Activated CD4-positive, alpha-beta T cell treated with anti-CD3 and anti-CD28 coated beads, Interleukin-2, amount 50 U/mL, for 48 hours (primary cell): ENCODE measurements at places on chromosomes 3 and 15.
A peak's percentile ranks its signal among the peaks of the same experiment; 100 is the strongest.

DNA sequence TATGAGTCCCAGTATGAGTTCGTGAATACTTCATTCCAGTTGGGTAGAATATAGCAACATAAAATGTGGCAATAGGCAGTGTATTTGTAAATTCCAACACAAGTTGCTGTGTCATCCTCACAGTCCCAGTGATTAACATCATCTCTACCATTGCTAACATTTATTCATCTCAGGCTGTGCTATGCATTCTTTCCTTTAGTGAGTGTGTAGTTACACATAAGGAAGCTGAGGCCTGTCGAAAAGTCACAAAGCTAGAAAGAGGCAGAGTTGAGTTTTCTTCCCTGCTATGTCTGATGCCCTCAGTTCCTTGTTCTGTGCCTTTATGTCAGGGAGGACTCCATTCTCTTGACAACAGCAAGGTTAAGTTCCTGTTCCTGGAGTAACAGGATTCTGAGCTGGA lies 96.4 kb downstream of the FNDC3B start:
- DNase-seq = no peak

DNA sequence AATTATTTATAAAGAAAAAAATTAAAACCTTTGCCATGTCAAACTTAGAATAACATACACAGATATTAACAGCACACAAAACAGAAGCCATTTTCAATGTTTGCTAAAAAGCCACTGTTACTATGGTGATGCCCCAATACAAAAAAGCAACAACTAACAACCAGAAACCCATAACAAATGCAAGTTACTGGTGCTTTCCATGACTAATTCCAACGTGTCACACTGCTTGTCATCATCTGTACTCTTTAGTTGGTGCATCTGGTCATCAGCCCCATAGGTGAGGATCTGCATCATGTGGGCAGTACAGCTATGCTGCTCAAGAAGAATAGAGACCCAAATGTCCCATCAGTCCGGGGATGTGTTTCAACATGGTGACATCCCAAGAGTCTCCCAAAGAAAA lies 52.8 kb downstream of the ATP8B4 start:
- DNase-seq = no peak

DNA sequence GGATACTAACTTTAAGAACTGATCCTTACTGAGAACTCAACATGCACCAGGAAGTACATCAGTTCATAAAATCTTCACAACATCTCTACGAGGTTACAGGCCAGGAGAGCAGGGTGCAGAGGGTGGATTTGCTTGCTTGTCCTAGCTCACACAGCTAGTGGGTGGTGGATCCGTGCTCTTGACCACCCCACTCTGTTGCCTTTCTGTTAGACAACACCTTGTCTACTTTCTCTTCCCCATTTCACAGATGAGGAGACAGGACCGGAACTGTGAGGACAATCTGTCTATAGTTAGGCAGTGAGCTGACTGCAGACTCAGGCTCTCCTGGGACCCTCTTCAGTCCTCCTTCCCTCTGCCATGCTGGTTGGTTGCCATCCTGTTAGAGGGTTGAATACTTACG lies 221.7 kb upstream of the TLE3 start:
- DNase-seq = no peak

GRCh38 chr3:52248165-52248541 lies 2.6 kb downstream of the PPM1M start:
- DNase-seq = no peak

- no peak for DNase-seq
Observed at GRCh38 chr3:62686503-62687294, 188.5 kb downstream of the CADPS start.

- DNase-seq = no peak
Observed at GRCh38 chr15:95742836-95743235, 587.7 kb upstream of the NR2F2 start.

DNA sequence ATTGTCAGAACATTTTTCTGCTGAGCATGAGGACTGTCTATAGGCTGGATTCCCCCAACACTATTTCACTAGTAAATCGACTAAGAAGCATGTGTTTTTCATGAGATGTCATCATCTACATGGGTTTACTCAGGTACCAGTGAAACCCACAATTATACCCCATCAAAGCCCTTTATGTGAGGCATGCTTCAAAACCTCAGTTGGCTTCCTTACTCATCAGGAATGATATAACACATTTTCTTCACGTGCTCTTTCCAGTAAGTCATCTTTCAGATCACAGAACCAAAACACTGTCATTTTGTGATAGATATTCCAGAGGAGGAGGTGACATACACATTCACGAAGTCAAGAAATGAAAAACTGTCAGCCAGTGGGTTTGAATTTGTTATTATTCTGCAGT lies 116.5 kb downstream of the ANO10 start:
- DNase-seq = no peak

GRCh38 chr3:13598926-13599886 lies 50.3 kb downstream of the FBLN2 start:
- no peak for DNase-seq

- DNase-seq = no peak
Observed at GRCh38 chr3:170961616-170962400, 53.4 kb upstream of the EIF5A2 start.

GRCh38 chr3:52147804-52148203 lies 6.4 kb downstream of the POC1A start:
- no peak for DNase-seq

- DNase-seq = no peak
Observed at GRCh38 chr3:65979731-65980130, 59.0 kb downstream of the MAGI1 start.

- no peak for DNase-seq
Observed at GRCh38 chr3:53748512-53749271, 97.5 kb downstream of the CHDH start.

GRCh38 chr3:134453631-134454030 lies 32.2 kb downstream of the ANAPC13 start:
- DNase-seq = no peak

- DNase-seq = no peak
Observed at GRCh38 chr3:160139291-160139690, 85.9 kb upstream of the C3orf80 start.

DNA sequence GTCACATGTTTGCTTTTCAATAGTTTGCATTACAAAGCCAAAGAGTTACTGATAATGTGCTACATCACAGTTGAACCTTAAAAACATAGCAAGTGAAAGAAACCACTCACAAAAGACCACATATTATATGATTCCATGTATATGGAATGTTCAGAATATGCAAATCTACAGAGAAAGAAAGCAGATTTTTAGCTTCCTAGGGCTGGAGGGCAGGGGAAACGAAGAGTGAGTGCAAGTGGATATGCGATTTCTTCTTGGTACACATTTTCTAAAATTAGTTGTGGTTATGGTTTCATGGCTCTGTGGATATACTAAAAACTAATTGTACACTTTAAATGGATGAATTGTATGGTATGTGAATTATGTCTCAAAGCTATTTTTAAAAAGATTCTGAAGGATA lies 4.0 kb upstream of the GBE1 start:
- DNase-seq = no peak

GRCh38 chr3:30511524-30512251 lies 94.7 kb upstream of the TGFBR2 start:
- peak; percentile 18 for DNase-seq

DNA sequence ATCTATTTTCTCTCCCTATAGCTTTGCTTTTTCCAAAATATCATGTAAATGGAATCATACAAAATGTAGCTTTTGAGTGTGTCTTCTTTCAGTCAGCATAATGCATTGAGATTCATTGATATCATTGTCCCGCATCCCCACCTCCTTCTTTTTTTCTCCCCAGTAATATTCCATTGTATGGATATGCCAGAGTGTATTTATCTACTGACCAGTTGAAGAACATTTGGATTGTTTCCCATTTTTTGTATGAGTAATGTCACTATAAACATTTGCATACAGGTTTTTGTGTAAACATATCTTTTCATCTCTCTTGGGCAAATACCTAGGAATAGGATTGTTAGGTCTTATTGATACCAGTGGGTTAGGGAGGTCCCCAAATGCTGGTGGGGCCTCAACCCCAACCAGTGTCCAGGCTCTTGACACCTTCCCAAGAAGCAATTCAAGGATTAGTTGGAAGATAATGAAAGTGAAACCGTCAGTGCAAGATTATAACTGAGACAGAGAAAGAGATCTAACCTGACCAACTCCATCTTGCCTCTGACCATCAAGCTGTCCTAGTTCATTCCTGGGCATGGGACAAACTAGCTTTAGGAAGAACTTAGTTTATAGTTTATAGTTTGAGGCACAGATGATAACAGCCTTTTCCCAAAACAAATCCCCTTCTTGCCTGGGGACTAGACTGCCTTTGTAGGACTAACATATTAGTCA lies 7.4 kb upstream of the SLC33A1 start:
- DNase-seq = no peak

- DNase-seq = no peak
Observed at GRCh38 chr3:45345846-45346580, 42.4 kb upstream of the LARS2 start.

DNA sequence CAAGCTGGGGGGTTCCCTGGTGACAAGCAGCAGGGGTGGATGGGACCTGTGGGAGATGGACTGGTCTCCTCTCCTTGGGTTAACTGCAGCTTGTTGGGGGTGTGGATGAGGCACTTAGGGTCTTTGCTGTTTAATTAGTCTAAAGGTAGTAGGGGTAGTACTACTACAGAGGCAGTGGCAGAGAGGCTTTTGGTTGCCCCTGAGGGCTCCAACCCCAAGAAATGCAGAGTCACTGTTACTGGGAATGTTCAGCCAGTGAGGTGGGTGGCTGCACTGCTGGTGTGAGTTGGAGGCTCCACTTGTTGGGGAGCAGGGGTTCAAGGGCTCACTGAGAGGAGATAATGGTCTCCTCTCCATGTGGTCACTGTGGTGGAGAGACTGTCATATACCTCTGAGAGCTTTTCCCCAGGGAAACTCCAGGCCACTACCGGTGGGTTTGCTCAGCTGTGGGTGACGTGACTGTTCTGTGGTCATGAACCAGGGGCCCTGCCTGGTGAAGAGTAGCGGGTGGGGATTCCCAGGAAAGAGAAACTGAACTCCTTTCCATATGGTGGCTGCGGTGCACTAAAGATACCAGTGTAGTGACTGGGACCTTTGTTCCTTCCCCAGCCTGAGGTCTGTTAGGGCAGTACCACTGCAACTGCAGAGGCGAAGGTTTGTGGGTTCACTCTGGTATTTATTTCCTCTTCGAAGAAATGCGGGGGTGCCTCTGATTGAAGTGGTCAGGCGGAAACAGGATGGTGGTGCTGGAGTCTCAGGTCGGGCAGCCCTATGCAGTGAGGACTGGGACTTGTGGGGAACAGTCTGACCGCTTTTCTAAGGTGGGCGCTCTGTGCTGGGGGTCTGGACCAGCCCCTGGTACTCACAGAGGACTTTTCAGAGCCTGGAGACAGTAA lies 68.9 kb upstream of the TNFSF10 start:
- peak; percentile 90 for DNase-seq

- DNase-seq = no peak
Observed at GRCh38 chr15:75697523-75697922, 15.1 kb downstream of the CSPG4 start.

DNA sequence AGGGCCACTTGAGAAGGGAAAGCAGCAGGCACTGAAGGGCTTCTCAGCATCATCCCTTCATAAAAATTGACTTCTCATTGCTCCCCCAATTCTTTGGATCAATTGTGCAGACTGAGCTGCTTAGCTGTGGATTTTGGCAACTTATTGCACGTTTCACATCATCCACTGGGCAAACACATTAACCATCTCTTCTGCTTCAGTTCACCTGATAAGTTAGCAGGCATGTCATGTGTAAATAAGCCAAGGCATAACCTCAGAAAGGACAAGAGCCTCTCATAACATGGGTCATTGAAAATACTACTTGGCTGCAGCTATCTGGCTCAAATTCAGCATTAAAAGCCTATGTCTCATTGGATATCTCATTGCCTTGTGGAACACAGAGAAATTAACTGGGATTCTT lies 366.5 kb downstream of the LRRC3B start:
- no peak for DNase-seq

DNA sequence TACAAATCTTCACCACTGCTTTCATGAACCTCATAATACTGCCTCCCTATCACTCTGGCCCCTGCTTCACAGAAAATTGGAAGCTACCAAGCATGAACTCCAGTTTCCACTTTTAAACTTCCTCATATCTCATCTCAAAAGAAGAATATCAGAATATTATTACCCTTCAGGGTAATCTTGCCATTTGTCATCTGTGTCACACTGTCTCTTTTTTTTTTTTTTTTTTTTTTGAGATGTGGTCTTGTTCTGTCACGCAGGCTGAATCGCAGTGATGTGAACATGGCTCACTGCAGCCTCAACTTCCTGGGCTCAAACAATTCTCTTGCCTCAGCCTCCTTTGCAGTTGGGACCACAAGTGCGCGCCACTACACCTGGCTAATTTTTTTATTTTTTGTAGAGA lies 80.4 kb upstream of the TCF12 start:
- no peak for DNase-seq

- no peak for DNase-seq
Observed at GRCh38 chr3:140388202-140388922, 289.5 kb upstream of the TRIM42 start.

GRCh38 chr3:187935623-187936156 lies 190.4 kb upstream of the BCL6 start:
- peak; percentile 44 for DNase-seq

DNA sequence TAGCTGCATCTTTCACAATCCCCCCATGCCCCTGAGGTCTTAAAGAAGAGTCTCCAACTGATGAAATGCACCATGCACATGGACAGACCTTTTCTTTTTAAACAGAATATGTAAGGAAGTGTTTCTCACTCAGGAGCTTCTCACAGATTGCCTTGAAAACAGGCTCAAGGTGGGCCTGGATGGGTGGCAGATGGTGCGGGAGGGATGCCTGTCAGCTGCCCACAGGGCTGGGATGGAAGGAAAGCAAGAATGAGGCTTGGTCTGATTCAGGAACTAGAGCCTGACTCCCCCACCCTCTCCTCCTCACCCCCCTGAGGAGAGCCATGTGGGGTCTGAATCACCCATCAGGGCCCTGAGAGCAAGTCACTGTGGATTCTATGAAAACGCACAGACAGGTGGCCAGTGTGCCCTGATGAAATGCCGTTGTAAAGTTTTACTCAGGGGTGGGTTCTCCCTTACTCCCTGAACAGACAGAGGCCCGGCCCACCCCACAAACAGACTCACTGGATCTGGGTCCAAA lies 67.2 kb downstream of the UMPS start:
- DNase-seq = no peak

DNA sequence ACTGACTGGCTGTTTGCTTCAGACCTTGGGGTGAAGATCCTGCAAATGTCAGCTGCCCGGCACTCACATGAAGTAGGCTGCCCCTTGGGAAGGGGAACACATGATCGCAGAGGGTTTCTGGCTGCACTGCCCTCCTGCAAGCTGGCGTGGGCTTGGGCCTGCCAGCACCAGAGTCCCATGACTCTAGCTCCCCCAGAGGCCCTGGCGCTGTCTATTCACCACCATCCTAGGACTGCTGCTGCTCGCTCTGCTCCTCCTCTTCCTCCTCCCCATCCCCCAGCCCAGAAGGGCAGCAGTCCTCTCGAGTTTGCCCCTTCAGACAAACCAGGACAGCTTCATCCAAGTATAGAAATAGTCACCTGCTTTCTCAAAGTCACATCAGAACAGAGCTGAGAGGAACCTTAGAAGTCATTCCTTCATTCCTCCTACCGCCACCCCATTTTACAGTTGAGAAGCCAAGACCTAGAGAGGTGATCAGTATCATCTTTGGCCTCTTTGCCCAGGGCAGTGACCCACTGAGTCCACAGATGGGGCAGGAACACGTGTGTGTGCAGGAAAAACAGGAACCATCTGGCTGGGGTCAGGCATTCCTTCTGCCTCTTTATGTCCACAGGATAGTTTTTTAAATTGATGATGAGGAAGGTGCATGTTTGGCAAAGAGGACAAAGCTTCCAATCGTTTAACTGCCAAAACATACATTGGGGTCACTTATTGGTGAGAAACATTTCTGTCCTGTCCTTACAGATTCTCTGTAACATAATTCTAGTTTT lies 13.2 kb downstream of the DPH3 start:
- DNase-seq = no peak
